ENCODE measurements at places on chromosomes 11 and 22. TPM values are rescaled to one million over a fixed set of nuclear protein-coding genes. Genes with fewer than 3 reads are reported as not detected.

GRCh38 chr22:29625090-29625825 lies 21.8 kb downstream of the NF2 start:
- peak; percentile 83 for DNase-seq

DNA sequence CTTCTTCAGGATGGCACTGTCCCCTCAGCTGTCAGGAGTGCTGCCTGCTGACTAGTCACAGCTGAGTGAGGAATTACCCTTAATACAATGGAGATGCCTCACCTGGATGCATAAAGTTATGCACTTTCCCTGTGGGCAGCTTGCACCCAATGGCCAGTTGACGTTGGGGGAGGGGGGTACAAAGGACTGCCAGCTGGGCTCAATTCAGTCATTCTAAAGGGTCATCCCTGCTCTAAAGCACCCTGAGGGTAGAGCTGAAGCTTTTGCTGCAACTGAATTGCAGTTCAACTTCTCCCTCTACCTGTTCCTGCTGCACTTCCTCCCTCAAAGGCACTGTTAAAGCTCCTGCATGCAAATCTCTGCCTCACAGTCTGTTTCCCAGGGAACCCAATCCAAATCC lies 147.8 kb upstream of the SESN3 start:
- no peak for DNase-seq

The OR6A2 gene
- under 0.01 TPM for total RNA-seq

GRCh38 chr11:3165152-3165705 lies at the start of gene OSBPL5:
TSS of gene OSBPL5 (minus strand) at chr11:3165310. CDS start at chr11:3129148, 36,162 bp downstream.
- peak; percentile 68 for DNase-seq

DNA sequence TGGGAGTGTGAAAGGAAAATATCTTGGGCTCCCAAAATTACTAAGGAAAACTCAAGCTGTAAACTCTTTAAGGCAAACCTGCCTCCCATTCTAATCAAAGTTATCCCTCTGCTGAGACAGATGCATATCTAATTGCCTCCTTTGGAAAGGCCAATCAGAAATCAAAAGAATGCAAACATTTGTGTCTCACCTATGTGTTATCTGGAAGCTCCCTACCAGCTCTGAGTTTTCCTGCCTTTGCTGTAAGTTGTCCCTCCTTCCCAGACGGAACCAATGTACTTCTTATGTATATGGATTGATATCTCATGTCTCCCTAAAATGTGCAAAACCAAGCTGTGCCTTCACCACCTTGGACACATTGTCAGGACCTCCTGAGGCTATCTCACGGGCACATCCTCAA lies 95.8 kb downstream of the AASDHPPT start:
- no peak for DNase-seq

DNA sequence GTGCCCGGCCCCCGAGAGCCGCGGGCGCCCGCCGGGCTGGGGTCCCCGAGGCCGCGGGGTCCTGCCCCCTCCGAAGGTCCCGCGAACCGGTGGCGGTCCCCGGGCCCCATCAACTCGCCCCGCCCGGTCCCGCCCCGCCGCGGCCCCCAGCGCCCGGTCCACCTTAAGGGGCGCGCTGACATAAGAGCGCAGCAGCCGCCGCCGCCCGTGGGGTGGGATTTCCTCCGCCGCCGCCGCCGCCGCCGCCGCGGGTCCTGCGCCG lies at the start of gene ZDHHC8:
Gene ZDHHC8, plus strand, starts transcription at position 208 of the 262 bp plus-strand sequence. CDS start 144 bp downstream, outside the sequence.
- peak; percentile 23 for DNase-seq

The SLC1A2 gene
- total RNA-seq = not detected

The CELSR1 gene
- total RNA-seq = 15.7 TPM

- DNase-seq = peak; percentile 17
These were observed 13.7 kb downstream of the CSTF3 start for GRCh38 chr11:33147559-33147958.

The CSRP3 gene
- not detected for total RNA-seq

The C11orf16 gene
- not detected for total RNA-seq

GRCh38 chr11:6405052-6405667 lies 13.7 kb downstream of the APBB1 start:
- no peak for DNase-seq

The LINC01488 gene
- under 0.01 TPM for total RNA-seq

The OR4C3 gene
- not detected for total RNA-seq

GRCh38 chr11:115724666-115725065 lies 220.5 kb upstream of the CADM1 start:
- DNase-seq = no peak

DNA sequence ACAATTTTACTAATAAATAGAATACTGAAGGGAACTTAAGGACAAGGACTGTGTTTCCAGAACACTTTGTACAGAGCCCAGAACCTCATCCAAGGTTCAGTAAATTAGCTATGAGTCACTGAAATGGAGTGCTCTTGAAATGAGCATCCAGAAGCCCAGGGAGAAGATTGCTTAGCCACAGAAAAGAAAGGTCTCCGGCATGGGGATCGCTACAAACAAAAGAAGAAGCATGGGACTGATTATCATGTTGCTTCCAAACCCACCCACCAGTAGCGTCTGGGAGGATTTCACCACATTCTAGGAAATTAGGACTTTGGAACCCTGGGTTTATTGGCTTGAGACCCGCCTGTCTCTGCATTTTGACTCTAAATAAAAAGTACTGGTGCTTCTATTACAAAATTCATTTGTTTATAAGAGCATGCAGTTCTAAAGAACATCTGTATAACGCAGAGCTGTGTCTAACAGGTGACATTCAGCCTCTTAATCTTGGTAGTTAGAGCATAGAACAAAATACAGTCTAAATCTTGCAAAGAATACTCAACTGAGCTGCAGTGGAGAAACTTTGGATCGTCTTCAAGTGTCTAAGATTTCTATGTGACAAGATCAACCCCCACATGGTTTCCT lies 35.9 kb upstream of the SESN3 start:
- no peak for DNase-seq

GRCh38 chr22:41367039-41367679 lies 14.6 kb upstream of the TEF start:
- DNase-seq = peak; percentile 95

DNA sequence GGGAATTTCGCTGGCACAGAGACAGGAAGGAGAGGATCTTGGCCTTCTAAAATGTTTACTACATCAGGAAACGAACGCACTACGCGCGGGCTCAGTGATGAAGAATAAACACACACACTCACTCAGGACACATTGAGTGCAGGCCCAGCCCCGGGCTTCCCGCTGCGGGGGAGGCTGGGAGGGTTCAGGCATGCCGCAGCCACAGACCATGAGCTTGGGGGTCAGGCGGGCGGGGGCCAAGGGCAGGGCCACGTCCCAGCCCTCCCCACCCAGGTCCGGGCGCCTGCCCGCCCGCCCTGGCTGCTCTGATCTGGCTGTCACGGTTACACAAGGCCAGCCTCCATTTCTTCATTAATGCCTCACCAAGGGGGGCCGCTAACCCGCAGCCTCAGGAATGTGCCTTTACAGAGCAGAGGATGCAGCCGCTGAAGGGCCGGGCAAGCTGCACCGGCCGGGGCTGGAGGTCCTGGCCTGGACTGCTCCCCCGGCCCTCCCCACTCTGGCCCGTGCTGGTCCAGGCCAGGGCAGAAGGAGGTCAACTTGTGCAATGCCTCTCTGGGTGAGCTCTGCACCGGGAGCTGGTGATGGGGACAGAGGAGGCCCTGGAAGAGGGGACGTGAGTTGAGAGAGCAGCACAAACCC lies 41.7 kb downstream of the IGF2 start:
- peak; percentile 22 for DNase-seq

The STIM1 gene
- total RNA-seq = 32.7 TPM

DNA sequence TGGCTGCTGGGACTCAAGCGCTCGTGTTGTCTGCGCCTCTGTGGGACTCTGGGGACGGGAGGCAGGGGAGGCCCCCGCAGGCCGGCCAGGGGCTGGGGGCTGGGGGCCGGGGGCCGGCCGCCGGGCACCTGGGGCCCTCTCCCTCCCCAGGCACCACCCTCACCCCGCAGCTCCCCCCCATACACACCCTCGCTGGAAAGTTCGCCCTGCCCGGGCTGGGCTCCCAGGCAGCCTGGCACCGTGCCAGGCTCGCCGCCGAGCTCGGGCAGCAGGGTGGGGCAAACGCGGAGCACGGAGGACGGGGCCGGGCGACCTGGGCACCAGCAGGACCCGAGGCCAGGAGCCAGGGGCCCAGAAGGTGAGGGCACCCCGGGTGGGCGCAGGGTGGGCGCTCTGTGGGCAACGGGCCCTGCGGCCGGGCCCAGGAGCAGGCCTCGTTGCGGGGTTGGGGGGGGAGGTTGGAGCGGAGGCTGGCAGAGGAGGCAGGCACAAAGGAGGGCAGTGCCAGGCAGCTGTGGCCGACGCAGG lies 76.7 kb upstream of the WNT7B start:
- DNase-seq = peak; percentile 84

- DNase-seq = no peak
These were observed 60.5 kb upstream of the FGF3 start for GRCh38 chr11:69879729-69880005.

DNA sequence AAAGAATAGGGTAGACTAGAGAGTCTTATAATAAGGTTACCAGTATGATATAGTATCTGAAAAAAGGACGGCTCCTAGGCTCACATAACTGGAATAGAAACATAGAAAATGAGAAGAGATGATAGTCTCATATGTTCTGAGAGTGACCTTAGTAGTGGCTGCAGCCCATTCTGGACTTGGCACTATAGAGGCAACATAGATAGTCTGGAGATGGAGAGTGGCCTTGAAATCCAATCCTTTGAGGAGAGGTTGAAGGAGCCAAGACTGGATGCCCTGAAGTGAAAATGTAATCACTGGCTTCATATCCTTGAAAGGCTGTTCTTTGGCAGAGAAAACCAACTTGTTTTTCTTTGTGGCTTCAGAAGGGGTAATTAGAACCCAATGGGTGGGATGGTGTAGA lies 81.1 kb downstream of the STIM1 start:
- DNase-seq = no peak

The DDI1 gene
- total RNA-seq = not detected

DNA sequence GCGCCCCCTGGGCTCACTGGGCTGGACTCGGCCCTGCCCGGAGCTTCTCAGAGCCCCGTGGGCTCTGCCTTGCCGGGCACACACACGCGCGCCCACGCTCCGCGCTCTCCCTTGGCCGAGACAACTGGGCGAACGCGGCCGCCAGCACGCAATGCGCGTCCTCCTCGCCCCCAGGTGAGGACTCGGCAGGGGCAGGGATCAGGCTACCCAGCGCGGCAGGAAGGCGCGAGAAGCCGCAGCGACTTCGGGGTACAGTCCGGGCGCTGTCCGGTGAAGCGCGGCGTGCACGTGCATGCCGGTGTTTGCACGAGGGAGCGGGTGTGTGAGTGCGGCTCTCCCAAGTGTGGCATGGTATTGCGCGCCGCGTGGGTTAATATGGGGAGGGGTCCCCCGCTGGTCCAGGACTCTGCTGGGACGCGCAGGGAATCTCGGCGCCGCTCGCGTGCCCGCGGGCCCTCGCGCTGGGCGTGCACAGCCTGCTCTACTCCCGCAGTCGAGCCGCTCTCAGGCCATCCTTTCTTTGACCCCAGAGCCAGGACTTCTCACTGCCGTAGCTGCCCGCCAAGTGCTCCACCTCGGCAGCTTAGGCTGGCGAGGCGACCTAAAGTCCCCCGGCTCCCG lies 5.4 kb downstream of the WNT7B start:
- DNase-seq = no peak

DNA sequence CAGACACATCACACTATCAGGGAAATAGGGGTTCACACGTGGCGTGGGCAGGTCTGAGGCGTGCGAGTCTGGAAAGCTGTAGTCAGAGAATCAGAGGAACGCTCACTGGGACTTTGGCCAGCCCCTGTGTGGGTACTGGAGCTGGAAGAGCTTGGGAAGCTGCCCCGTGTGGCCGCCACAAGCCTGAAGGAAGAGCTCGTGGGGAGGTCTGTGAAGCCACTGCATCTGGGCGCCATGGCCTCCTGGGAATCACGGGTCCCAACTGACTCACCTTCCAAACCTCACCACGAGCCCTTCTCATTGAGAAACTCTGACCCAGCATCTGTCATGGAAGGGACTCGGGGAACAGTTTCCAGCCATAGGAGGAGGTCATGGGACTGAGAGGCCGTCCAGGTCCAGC lies 5.9 kb upstream of the MRGPRF start:
- DNase-seq = no peak

DNA sequence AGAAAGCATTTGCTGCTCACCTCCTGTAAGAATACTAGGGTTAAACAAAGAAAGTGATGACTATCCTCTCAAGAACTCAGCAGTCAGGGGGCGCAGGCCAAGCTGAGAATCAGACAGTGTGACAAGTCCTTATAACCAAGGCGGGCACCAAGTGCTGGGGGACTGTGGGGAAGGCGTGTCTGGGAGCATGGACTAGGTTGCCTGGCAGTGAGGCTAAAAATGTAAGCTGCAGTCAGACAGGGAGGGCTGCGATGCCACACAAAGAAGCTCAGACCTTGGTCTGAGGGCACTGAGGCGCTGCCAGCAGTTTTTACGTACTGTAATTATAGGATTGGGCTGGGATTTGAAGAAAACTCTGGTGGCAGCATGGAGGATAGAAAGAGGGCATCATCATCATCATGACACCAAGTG lies 73.7 kb downstream of the FLI1 start:
- DNase-seq = no peak

The RAG2 gene
- total RNA-seq = not detected

DNA sequence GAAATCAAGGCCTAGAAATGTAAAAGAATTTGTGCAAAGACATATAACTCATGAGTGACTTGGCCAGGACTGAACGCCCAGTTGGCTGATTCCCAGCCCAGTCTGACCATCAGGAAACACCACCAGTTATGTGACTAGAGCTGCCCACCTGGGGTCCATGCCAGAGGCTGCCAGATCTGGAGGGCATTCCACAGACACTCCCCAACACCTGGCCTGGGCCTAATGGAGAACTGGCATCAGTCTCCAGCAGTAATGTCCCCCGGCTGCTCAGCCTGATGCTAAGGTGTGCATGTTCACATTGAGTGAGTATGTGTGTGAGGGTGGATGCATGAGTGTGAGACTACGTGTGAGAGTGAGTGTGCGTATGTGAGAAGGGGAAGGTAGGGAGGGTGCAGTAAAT lies 15.7 kb downstream of the PLAAT3 start:
- no peak for DNase-seq

DNA sequence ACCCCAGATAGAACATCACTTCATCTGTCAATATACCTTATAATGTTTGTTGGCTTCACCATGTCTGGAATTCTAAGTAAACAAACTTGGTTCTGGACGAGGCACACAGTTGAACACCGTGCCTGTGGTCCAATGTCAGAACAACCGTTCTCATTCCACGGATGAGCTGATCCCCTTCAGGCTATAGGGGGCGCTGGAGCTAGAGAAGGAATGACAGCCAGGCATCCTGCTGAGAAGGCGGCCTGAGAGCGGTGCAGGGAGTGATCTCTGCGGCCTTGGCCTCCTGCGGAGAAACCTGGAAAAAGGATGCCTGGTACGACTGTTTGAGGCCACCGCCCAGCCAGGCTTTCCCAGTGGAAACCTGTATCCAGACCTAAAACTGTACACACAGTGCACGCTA lies 48.7 kb downstream of the FDX1 start:
- no peak for DNase-seq

GRCh38 chr11:67486481-67487195 lies 3.8 kb downstream of the AIP start:
- no peak for DNase-seq

DNA sequence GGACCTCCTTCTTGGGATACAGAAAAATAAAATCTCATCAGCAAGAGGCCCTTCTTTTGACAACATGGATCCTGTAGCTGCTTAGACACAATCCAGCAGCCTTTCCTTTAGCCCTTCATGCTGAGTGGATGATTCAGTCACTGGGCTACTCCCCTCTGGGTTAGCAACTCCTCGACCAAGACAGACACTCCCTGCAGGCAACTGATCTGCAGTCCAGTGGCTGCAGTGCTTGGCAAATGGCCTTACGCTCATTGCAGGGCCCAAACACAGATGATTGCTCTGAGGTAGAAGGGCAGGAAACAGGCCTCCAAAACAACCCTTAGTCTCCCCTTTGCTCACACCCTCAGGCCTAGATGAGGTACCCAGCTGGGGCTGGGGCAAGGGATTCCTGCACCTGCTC lies 73.2 kb upstream of the OPCML start:
- no peak for DNase-seq

All from lung microvascular endothelial cell (primary cell).